ENCODE measurements at places on chromosomes 12 and 14. TPM values are rescaled to one million over a fixed set of nuclear protein-coding genes. Genes with fewer than 3 reads are reported as not detected.
A peak's percentile ranks its signal among the peaks of the same experiment; 100 is the strongest.

DNA sequence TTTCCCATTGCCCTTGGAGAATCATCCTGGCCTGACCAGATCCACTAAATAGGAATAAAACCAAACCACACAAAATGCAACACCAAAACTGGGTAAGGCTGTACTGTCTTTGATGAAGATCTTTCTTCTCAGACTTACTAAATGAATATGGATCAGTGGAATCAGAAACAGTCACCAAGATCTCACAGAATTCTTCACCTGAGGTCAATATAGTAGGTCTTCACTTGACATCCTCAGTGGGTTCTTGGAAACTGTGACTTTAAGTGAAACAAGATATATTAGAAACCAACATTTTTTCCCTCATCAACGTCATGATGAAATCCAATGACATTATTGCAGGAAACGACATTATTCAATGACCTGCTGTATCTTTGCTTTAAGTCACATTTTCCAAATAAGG lies 526.2 kb downstream of the FUT8 start:
- no peaks in the 10 kb centered on the region for H3K36me3 ChIP-seq
- H3K27ac ChIP-seq, result no peak overlapping the region
- H3K27me3 ChIP-seq, result no peaks in the 10 kb centered on the region
- no peak overlapping the region for H3K4me3 ChIP-seq
- DNase-seq, result no peak

DNA sequence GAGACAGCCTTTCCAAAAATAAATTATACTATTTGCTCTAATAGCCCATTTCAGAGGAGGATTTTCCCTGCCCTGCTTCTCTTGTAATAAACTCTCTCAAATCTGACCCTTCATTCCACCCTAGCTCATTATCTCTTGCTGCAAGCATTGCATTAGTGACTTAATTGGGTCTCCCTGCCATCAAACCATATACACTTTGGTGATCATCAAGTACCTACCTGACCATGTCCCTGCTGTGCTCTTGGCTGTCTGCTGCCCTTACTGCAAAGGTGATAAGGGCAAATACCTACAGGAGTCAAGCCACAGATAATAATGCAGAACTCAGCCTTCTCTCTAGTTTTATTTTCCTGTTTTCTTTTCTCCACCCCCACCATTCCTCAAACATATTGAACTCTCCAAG lies 88.4 kb downstream of the LIN7A start:
- H3K4me1 ChIP-seq, result peaks cover 7% of the 10 kb centered on the region
- no peaks in the 10 kb centered on the region for H3K36me3 ChIP-seq
- DNase-seq, result no peak

- DNase-seq, result no peak
- peak overlapping the region; percentile 73 for H3K27ac ChIP-seq
- H3K4me1 ChIP-seq, result peaks cover 38% of the 10 kb centered on the region
- no peaks in the 10 kb centered on the region for H3K27me3 ChIP-seq
Measured at GRCh38 chr12:57755454-57756372, 810 bp downstream of the MARCHF9 start.

The NOXRED1 gene
- polyA plus RNA-seq, result 0.04 TPM

The SLC4A8 gene
- polyA plus RNA-seq, result 0.12 TPM

Data from heart right ventricle (tissue), 16 donors.